ENCODE measurements at places on chromosomes 3 and 15.

- DNase-seq = no peak
Measured at GRCh38 chr3:190016966-190017365, 103.7 kb downstream of the P3H2 start.

DNA sequence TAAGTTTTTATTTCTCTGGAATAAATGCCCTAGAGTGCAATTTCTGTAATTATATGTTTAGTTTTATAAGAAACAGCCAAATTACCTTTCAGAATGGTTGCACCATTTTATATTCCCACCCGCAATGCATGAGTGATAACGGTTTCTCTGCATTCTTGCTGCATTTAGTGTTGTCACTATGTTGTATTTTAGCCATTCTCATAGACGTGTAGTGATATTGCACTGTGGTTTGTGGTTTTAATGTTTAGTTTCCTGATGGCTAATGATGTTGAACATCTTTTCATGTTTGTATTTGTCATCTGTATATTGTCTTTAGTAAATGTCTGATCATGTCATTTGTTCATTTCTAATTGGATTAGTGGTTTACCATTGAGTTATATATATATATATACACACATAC lies 73.0 kb upstream of the GOLIM4 start:
- DNase-seq = no peak

- no peak for DNase-seq
Measured at GRCh38 chr15:55599439-55599838, 11.3 kb upstream of the PYGO1 start.

DNA sequence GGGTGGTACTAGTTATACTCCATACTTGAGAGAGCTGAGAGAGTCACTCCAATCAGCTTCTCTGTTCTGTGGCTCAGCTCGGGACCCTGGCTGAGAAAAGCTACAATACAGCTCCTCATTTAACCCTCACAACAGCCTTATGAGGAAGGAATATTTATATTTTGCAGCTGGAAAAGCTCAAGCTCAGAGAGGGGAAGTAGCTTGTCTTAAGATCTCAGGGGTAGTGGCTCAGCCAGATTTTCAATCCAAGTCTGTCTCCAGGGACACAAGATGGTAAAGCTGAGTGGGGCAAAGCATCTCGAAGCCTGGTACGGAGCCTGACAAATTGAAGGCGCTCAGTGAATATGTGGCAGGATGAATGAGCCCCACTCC lies 14.8 kb downstream of the SCAMP2 start:
- DNase-seq = no peak

DNA sequence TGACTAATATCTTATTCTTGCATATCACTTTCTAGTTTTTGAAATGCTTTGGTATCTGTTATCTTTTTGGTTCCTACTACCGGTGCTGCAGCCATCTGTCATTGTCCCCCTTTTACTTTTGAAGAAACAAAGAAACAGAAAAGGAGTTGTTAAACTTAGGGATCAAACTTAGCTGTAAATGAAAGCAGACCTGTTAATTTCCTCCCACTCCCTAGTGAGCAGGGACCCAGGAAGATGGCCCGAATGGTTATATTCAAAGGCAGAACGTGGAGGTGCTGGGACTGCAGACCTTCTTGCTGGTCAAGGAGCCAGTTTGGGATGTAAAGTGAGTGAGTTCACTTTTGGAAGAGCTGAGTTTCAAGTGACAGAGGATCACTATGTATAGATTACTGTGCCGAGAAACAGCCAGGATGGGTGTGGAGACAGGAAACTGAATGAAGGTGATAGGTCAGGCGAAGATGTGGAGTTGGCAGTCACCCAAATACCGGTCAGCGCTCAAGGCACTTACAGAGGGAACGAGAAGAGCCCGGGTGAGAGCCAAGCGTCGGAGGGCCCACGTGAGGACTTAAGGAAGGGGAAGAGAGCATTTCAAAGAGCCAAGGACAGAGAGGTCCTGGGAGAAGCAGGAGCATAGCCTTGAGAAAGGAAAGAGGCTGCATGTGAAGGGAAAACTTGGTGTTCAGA lies 20.1 kb downstream of the KBTBD8 start:
- peak; percentile 3 for DNase-seq

GRCh38 chr3:73637042-73637441 lies 12.3 kb upstream of the PDZRN3 start:
- DNase-seq = no peak

DNA sequence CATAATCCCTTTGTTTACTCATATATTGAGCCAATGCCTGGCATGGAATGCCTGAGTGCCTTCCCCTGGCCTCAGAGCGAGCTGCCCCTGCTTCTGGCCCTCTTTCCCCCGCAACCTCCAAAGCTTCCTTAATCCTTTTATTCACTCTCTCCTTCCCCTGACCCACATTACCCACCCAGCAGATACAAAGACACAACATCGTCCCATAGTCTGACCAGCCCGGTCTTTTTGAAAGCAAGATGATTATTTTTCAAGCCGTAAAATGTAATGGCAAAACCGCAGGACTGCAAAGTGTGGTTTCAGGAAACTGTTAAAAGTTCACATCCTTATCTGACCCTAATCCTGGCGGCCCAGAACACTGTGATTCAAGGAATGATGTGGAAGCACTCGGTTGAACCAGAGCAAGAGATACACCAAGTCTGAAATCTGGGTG lies 78.4 kb upstream of the LRTM1 start:
- DNase-seq = no peak

- no peak for DNase-seq
Measured at GRCh38 chr15:57158997-57159668, 217.2 kb upstream of the CGNL1 start.

DNA sequence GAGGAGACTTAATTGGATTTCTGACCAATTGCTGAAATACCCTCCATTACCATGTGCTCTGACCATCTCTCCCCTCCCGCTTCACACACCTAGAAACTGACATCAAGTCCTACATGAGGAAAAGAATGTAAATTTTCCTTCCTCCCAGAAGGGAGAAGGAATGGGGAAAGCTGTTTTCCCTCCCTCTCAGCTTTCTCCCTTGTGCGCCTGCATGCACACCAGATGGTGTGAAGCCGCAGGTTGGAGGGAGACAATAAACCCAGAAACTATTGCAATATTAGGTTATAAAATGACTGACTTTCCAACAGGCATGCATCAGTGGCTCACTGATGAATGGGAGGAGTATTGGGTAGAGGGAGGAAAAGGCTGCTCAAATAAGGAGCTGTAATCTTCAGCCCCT lies 50.9 kb downstream of the MB21D2 start:
- DNase-seq = no peak

DNA sequence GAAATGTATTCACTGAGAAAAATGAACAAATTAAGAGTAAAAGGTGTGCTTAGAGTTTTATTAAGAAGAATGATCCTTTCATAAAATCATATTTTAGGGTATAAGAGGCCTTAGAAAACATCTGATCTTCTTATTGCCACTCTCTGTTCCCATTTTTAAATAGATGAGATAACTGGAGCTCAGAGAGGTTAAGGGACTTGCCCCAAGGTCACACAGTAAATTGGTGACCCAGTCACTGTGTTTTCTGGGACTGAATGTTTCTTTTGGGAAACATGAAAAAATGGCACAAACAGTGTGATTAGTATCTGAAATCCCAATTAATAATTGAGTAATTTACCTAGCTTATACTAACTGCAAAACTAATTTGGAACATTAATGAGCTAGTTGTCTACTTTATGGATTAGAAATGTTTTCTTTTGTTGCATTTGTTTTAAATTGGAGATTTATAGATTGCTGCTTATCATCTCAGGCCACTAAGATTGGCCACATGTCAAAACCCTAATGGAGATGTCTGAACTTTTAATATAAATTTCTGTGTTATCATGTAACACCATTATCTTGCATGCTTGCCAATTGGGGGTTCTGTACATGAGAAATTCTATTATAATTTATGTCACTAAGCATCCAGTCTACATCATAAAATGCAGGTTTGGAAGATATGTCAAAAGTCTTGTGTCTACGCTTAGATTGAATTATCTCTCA lies 64.9 kb downstream of the CMSS1 start:
- no peak for DNase-seq

DNA sequence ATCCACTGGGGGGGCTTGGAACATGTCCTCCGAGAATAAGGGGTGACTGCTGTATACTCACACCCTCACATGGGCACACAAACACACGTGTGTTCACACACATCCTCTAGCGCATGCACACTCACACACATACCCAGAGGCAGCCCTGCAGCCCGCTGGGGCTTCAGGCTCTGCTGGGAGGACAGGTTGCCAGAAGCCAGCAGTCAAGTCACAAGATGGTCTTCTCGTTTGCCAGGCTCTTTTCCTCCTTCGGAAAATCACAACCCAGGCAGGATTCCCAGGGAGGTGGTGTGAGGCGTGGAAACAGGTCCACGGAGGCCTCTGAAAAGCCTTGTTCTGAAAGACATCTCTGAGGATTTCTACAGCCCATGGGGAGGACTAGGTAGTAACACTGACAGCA lies 26.8 kb downstream of the MEGF11 start:
- no peak for DNase-seq

GRCh38 chr3:134299185-134299887 lies 48.7 kb upstream of the RYK start:
- peak; percentile 37 for DNase-seq

DNA sequence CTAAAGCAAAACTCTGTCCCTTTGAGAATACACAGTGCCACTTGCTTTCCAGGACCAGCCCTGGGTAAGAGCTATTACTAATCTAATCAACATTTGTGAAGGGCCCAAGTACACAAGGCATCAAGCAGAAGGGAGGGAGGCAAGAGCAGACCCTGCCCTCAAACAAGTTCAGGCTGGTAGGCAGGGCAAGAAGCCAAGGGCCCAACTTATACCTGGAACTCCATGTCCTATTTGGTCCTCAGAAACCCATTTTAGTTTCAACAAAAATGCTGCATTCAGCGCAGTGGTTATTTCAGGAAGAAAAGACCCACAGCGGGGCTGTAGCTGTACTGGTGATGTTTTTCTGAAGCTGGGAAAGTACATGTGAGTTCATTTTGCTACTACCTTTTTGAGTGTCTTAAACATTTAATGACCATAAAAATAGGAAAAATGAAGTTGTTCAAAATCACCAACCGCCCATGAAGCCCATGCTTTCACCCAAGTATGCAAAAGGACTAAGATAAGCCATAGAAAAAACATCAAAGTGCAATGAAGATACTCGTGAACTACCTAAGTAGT lies 2.8 kb downstream of the RPS17 start:
- no peak for DNase-seq

DNA sequence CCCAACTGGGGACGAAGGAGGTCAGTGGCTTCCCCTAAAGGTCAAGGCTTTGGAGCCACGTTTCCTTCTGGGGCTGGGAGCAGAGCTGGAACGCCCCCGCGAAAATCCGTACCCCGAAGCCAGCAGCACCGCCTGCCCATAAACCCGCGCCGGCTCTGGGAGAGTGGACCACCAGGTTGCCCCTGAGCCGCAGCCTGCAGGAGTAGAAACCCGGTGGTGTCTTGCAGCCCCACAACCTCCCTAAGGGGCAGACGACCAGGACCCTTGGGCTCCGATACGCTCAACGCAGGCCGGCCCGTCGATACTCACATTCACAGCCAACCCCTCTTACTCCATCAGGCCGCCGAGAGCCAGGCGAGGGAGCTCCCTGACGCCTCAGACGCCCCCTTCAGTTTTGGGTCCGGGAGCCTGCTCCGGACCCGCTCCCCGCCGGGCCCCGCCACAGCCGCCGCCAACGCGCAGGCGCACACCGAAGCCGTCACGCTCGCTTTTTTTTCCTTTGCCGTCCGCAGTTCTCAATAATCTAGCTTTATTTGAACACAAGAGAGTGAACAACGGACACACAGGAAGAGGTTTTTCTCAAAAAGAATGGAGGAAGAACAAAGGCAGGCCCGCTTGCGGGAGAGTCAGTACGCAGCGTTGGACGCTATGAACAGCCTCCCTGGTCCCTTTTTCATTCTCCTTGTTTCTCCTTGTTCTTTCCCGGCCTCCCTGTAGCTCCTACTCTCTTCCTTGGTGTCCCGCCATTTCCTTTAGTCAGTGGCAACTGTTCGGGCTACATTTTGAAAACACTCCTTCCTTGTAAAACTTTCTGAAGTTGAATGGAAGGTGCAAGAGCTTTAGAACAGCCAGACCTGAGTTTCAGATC lies at the start of gene ZNF106:
TSS of gene ZNF106 (minus strand) at position 471 of the 868 bp plus-strand sequence. CDS start 18,852 bp downstream, outside the sequence.
- DNase-seq = peak; percentile 79

DNA sequence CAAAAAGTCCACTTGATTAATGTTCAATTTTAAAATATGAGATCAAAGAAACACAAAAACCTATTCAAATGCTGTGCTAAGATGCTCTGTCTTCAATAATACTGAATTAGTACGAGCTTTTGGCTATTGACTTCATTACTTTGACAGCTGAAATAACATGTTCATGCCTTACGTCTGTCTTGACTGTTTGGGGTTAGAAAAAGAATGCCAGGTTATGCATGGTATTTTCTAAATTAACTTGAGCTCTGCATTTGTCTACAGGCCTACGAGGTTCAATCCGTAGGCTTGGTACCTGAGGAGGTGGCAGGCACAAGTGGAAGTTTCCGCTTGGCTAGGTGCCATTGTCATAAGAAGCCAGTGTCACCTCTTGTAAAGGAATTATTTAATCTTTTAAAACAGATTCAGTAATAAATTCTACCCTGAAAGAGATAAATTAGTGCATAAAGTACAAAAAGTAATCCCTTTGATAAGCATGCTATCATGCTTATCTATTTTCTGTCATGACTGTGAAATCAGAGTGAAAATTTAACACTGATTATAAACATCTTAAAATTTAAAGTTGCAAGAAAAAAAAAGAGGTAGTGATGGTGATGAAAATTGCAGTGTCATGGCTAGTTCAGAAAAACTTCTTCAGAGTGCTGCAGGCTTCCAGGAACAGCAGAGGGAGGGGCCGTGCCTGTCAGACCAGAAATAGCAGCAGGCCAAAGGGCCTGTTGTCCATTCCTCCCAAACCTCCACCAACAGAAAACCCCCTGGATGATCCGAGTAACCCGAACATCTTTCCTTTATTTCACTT lies 115.7 kb downstream of the ARRDC4 start:
- DNase-seq = no peak

- no peak for DNase-seq
Measured at GRCh38 chr15:35061825-35062737, 23.0 kb downstream of the NANOGP8 start.

DNA sequence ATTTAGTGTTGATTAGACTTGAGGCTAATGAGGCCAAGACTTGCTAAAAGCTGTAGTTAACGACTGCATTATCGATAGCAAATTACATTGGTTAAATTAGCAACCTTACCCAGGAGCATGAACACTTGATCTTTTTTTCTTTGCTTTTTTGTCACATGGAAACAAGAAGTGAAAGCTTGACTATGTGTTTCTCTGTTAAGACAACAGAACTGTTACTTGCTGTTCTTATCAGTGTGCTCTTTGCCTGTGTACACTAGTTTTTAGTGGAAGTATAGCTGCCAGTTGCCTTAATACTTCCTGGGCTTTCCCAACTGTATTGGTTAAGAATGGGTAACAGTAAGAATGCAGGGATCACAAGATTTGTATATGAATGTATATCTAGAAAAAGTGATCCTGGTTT lies 625.5 kb downstream of the NAALADL2 start:
- DNase-seq = no peak

All from COR-L47 (cell line).